ENCODE measurements at places on chromosomes 13 and 19.
A peak's percentile ranks its signal among the peaks of the same experiment; 100 is the strongest.

DNA sequence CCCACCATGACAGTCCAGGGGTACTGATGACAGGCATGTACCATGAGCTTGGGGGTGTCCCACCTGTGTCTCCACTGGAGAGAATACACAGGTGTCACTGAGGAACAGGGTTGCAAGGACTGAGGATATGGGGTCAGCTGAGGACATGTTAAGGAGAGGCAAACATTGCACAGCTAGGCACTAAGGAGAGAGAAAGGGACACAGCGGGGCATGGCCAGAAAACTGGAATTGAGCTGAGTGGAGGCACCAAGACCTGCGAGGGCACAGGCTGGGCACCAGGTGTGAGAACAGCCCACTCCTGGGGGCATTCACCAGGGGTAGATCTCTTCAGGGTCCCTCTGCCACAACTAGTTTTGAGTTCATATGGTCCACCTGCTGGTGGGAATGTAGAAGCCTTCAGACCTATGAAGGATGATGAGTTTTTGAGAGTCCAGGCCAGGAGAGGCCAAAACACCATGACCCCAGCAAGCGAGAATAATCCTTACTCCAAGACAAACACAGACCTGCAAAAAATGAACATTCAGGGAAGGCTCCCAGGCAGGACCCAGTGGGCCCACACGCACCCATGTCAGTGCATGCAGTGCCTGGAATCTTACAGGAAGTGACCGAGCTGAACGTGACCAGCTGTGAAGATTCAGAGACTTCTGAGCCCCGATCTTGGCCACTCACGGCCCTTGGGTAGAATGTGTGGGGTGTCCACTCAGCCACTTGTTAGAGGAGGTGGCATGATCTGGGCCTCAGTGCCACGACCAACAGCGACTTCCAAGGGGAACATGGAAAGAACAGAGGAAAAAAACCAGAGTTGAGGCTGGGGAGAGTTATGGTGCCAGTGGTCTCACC is 1.4 kb upstream of the ZNF584 start:
- no peak for DNase-seq

- DNase-seq = no peak
These were observed 6.6 kb upstream of the ZNF835 start for GRCh38 chr19:56678205-56678604.

DNA sequence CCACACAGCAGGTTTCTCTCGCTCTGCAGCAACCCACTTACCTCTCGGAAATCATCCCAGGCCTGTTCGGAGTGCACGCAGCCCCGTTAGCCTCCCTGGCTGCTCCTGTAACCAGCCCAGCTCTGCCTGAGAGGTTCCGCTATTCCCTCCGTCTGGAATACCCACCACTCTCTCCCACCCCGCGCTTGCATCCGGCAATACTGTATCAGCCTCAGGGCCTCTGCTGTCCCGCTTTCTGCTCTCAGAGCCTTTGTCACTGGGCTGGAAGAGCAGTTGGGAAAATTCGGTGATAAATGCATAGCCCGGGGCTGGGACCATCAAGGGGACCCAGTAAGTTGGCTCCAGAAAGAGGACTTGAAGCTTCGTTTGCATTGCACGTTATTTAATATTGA is 759 bp upstream of the TLE6 start:
- no peak for DNase-seq

GRCh38 chr19:29442910-29443309 is 82.9 kb upstream of the VSTM2B start:
- DNase-seq = no peak

DNA sequence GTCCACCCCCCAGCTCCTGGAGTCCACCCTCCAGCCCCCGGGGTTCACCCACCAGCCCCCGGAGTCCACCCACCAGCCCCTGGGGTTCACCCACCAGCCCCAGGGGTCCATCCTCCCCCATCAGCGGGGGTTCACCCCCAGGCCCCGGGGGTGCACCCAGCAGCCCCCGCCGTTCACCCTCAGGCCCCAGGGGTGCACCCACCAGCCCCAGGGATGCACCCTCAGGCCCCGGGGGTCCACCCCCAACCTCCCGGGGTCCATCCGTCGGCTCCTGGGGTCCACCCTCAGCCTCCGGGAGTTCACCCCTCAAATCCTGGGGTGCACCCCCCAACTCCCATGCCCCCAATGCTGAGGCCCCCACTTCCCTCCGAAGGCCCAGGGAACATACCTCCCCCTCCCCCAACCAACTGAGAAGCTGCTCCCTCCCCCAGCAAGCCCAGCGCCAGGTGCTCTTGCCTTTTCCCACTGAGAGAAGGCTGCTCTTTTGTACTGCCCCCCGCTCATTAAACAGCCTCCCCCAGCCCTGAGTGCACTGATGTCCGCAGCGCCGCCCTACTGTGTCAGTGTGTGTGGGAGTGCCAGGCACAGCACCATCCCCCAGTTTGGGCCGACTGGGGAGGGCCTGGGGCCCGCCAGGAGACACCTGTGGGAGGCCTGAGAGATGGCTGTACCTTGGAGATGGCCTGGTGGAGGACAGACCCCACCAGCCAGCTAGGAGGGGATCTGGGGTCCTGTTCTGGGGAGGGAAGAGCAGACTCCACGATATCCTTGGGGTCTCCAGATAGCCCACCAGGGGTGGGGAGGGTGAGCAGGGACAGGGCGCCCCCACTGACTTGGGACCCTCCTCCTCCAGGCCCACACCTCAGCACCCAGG is 750 bp upstream of the AMH start:
- no peak for DNase-seq

- DNase-seq = no peak
These were observed 10.6 kb downstream of the KHSRP start for GRCh38 chr19:6413721-6414643.

GRCh38 chr13:60619461-60619860 is 222.4 kb downstream of the TDRD3 start:
- DNase-seq = no peak

GRCh38 chr19:54026656-54027055 is 35.2 kb downstream of the CACNG6 start:
- no peak for DNase-seq

- no peak for DNase-seq
These were observed 12.5 kb downstream of the SUPT20H start for GRCh38 chr13:37047032-37047431.

- no peak for DNase-seq
These were observed 348.3 kb downstream of the TDRD3 start for GRCh38 chr13:60745343-60745742.

DNA sequence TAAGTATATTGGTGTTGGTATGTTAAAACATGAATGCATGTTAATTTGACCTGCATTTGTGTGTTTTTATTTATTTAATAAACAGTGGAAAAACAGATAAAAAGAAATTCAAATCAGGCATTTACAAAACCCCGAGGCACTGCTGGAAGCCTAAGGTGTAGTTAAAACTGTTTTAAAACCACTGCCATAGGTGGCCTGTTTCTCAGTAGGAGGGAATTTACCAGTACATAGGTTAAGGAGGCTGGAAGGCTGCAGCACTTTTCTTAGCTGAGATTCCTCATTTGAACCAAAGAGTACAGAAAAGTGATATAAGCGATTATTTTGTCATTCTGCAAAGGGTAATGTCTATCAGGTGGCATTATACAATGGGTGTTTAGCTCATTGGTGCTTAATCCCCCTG is 99.6 kb downstream of the PAN3 start:
- no peak for DNase-seq

- DNase-seq = no peak
These were observed 48.5 kb downstream of the GAS6 start for GRCh38 chr13:113815151-113816058.

GRCh38 chr19:42105368-42105767 is 26.9 kb downstream of the POU2F2 start:
- DNase-seq = no peak

GRCh38 chr13:45296259-45296658 is 44.7 kb downstream of the TPT1 start:
- DNase-seq = no peak

DNA sequence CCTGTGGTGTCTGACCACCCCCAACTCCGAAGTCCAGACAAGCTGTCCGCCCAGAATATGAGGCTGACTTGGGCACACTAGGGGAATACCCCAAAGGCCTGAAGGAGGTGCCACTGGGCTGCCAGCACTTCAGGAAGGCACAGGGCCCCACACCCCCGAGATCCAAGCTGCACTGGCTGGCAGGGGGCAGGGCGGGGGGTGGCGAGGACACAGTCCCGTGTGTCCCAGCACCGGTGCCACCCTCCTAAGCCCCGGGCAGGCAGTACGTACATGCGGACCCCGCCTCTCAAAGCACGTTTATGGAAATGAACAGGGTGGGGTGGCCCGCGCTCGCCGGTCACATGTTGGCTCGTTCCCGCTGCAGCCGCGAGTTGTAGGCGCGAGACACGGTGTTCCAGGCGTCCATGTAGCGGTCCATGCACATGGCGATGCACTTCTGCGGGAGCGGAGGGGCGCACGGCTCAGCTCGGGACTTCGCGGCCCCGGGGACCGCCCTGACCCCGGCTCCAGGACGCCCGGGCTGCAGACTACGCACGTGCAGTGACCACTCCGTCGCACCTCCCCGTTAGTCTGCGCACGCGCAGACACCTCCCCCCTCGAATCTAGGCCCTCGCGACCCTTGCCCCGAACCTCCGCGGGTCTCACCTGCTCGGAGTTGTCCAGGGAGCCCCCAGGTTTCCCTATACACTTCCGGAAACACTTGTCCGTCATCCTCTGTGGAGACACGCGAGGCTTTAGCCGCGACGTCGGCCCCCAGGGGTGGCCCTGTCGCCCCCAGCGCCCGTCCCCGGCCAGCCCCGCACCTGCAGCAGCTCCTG is 566 bp downstream of the TIMM13 start:
- DNase-seq = no peak

- no peak for DNase-seq
These were observed 5.0 kb downstream of the FAM32A start for GRCh38 chr19:16190198-16190597.

- DNase-seq = no peak
These were observed 500.0 kb downstream of the DIAPH3 start for GRCh38 chr13:59663707-59664106.

DNA sequence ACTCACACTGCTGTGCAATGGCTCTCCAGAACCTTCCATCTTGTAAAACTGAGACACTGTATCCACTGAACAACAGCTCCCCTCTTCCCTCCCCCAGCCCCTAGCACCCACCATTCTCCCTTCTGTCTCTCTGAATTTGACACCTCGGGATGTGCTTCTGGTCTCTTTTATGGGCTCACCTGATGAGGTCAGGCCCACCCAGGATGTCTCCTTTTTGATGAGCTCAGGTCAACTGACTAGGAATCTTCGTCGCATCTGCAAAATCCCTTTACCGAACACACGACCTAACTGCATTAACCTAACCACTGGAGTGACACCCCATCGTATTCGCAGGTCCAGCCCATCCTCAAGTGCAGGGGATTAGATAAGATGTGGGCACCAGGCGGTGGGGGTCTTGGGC is 73.9 kb downstream of the GNG7 start:
- DNase-seq = no peak

DNA sequence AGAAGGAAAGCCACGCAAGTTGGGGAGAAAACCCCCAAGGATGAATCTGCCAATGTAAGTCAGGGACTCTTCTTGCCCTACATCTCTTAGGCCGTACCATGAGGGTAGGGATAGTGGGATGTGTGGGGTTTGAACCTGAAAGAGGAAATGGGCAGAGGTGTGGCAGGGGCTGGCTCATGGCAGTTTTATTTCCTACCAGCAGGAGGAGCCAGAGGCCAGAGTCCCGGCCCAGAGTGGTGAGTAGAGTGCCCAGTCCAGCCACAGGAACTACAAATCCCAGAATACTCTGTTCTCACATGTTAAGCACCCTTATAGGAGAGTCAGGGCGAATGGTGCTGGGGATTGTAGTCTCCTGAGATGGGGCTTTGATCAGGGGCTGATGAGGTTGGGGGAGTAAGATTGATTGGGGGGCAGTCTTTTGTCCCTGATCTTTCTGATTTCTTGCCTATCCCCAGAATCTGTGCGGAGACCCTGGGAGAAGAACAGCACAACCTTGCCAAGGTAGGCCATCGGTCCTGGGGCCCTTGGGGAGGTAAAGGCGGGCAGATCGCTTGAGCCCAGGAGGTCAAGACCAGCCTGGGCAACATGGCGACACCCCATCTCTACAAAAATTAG is 16.5 kb downstream of the VASP start:
- peak; percentile 56 for DNase-seq

DNA sequence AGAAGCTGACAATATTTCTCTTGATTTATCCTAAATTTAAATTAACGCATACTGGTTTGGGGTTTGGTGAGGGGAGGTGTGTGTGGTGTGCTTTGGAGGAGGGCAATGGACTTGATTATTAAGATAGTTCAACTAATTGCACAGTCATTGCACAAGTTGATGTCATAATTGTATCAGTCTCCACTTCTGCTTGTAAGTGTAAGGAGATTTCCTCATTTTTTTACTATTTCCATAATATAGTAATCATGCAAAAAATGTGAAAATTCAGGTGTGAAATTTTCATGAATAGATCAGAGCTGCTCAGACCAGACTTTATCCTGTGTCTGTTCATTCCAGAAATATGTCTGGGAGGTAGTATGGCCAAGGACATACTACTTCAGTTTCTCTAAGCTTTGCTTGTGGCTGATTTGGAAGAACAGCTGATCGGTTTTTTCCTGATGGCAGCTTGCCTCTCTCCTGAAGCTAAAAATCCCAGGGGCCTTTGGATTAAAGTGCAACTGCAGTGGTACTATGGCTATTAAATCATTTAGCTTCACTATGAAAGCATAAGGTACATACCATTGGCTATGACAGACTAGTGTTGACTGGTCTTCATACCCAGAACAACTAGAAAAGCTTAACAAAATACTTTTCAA is 201.8 kb upstream of the MIR17HG start:
- DNase-seq = no peak

GRCh38 chr19:43460362-43461016 is 4.9 kb downstream of the LYPD3 start:
- no peak for DNase-seq

- no peak for DNase-seq
These were observed 500.9 kb downstream of the GPC6 start for GRCh38 chr13:93727211-93728141.

GRCh38 chr13:110156301-110157049 is 150.5 kb downstream of the COL4A1 start:
- no peak for DNase-seq

DNA sequence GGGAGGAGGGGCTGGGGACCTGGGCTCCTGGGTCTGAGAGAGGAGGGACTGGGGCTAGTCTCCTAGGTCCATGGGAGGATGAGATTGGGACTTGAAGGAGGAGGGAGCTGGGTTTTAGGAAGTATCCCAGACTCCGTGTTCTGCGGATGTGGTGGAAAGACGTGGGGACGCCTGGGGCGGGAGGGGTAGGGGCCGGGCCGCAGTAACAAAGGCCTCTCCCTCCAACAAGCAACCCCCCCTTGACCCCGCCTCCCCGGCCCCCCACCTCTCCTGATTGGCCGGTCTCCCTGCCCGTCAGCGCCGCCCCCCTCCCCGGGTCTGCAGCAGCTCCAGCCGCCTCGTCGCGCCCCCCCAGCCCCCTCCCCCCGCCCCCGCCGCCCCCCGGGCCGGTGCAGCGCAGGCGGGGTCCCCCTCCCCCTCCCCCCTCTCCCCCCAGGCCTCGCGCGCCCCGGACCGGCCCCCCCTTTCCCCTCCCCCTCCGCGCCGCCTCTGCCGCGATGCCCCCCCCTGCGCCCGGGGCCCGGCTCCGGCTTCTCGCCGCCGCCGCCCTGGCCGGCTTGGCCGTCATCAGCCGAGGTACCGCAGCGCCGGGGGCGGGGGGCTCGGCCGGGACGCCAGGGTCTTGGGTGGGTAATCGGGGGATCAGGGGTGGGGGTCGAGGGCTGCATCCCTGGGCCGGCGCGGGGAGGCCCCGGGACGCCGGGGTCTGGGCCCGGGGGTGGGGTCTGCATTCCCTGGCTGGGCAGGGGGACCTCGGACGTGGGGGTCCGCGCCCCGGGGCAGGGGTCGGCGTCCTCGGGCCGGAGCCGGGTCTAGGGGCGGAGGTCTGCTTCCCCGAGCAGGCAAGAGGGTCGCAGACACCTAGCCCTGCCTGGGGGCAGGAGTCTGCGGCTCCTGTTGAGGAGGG is at the start of gene IGLON5:
Gene IGLON5 (plus strand): TSS at position 294 of the 907 bp plus-strand sequence. CDS start 204 bp downstream, at position 498.
- no peak for DNase-seq

- no peak for DNase-seq
These were observed 3.8 kb upstream of the SLC8A2 start for GRCh38 chr19:47475465-47475864.

Measured in stimulated activated CD4-positive, alpha-beta T cell treated with anti-CD3 and anti-CD28 coated beads, Interleukin-15, amount 100 ng/mL, for 1 hour (primary cell).